NCI-H1436 treated with DMSO at 0.1 percent for 48 hours (cell line): ENCODE measurements at places on chromosomes 1 and 21.

- no peak for DNase-seq
These were observed 38.2 kb downstream of the SLC19A1 start for GRCh38 chr21:45504021-45504515.

DNA sequence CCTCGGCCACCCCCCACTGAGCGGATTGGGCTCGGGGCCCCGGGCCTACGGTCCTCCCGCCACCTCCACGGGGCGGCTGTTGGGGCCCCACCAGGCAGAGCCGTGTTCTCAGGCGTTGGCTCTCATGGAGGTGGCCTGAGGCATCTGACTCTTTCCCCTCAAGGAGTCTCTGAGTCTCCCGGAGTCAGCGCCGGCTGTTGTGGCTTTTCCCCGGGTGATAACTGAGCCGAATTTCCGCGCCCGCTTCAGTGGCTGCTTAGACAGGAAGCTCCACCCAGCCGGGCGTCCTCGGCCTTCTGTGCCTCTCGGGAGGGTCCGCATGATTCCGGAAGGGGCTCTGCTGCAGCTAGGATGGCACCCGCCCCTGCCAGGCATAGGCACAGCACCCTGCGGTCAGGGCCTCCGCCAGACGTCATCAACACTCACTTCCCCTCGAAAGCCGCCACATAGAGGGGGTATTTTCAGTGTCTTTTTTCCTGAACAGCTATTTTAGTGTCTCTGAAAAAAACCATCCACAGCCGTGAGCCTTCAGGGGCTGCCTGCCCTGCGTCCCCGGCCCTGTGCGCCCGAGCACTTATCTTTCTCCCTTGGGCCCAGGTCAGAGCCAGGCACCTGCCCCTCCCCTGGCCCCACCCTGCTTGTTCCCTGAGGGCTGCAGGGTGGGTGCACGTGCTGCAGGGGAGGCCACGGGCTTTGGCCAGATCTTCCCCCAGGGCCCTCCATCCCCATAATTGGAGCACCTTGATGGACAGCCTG is 72.9 kb downstream of the SKI start:
- DNase-seq: no peak

GRCh38 chr1:52348704-52349300 is 17.2 kb downstream of the CC2D1B start:
- no peak for DNase-seq

DNA sequence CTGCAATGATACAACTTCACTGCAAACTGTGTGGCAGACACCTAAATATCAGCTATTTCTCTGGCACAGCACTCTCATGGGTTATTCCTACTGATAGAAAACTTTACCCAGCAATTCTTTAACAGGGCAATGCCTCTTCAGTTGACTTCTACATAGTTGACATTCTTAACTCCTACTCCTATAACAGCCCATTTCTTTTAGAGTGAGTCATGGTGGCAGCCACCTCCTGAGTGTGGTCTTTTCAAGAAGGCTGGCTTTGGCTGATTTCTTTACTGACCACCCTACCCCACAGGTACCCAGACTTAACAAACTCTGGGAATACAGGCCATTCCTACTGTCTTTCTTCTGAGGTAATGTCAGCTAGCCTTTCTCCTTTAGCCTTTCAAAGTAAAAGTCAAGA is 805.8 kb upstream of the ADGRL2 start:
- DNase-seq: no peak

GRCh38 chr1:196376630-196377328 is 231.5 kb downstream of the KCNT2 start:
- DNase-seq: no peak

DNA sequence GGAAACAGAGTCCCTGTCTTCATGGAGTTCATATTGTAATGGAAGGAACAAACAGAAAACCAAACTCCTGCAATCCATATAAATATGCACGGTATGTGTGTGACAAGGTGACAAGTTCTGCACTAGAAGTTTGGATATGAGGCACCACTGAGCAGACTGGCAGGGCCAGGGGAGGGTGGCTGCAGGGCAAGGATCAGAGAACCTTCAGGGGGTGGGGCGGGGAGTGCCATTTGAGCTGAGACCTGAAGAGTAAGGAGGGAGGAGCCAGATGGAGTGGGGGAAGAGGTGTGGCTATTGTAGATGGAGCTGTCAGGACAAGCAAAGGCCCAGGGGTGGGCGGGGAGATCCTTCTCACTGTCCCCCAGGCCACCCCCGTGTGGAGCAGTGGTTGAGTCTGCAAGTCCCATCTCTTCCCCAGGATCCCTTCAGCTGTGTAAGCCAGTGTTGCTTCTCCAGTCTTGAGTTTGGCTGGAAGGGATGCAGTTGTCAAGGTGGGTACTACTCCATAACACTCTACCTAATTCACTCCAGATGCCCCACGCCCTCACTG is 76.4 kb downstream of the ATP5PO start:
- no peak for DNase-seq

DNA sequence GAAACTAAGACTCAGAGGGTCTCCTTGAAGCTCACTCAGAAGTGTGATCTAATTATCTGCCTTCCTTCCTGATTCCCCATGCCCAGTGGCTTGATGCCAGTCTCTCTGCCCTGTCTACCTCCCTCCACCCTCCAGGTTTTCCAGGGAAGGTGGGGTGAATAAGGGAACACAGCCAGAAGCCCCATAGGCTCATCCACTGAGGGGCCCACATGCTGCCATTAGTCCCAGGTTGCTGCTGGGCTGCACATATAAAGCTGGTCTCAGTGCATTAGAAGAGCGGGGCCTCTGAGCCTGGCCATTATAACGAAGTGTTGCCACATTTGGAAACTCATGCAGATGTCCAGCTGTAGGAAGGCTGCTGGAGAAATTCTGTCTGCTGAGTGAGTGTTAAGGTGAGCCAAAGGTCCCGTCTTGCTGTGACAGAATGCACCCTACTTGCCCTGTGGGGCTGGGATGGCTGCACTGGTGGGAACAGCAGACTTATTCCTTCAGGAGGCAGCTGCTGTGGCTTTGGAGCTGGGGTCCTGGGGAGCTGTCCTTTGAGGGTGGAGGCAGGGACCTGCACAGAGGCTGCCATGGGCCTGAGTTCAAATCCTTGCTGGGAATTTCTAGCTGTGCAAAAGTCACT is 2.9 kb downstream of the ADORA1 start:
- no peak for DNase-seq

DNA sequence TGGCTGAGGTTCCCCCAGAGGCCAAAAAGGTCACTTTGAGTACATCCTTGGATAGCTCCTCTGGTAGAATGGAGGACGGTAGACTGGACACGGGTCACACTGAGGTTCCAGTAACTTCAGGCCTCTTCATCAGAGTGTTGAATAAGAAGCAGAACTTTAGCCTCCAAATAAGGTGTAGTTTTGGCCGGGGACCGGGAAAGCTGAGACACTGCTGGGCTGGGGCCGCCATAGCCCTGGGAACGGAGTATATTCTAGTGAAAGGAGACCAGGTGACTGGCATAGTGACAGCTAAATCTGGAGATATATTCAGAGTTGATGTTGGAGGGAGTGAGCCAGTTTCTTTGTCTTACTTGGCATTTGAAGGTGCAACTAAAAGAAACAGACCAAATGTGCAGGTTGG is 84.1 kb downstream of the EVA1C start:
- no peak for DNase-seq

- DNase-seq: no peak
These were observed 12.8 kb downstream of the MED18 start for GRCh38 chr1:28341591-28341990.

- DNase-seq: no peak
These were observed 812 bp upstream of the ARF1 start for GRCh38 chr1:228081578-228082213.

DNA sequence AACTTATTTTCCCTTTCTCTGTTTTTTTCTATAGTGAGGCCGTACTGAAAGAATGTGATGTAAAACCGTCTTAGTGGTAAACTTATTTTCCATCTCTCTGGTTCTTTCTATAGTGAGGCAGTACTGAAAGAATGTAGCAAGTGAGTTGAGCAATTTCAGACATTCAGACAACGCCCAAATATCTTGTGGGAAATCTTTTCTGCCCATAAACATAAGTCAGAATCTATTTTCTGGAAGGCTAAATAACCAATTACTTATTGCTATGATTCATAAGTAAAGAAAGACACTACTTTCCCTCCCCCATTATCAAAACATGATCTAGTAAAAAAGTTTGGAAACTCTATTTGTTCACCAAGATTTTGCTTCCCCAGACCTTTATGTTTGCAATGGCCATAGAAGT is 18.8 kb upstream of the SCCPDH start:
- DNase-seq: no peak

GRCh38 chr1:114023377-114023776 is 44.1 kb downstream of the OLFML3 start:
- no peak for DNase-seq

DNA sequence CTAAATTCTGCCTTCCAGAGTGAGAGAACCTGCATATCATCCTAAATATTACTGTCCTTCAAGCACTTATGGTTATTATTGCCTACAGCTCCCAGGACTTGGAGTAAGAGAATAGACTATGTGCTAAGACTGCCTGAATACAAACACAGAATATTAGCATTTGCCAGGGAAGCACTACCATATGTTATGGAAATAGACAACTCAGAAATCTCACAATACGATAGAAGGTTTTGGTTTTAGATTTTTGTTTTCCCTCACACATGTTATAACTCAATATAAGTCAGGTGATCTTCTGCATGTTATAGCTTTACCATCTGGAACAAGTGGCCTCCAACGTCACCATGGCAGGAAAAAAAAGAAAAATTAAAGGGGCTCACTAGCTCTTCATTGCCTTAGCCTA is 413.9 kb downstream of the LRRIQ3 start:
- no peak for DNase-seq

GRCh38 chr1:20008391-20008841 is 29.0 kb upstream of the PLA2G2A start:
- no peak for DNase-seq

GRCh38 chr21:42878678-42878992 is 704 bp downstream of the WDR4 start:
- no peak for DNase-seq

DNA sequence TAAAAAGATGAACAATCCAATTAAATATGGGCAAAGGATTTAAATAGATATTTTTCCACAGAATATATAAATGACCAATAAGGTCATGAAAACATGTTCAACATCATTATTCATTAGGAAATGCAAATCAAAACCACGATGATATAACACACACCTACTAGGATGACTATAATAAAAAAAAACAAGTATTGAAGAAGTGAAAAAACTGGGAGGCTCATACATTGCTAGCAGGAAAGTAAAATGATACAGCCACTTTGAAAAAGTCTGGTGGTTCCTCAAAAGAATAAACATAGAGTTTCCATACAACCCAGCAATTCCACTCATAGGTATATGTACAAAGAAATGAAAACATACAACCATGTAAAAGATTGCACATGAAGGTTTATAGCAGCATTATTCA is 75.7 kb upstream of the RAB4A start:
- no peak for DNase-seq

DNA sequence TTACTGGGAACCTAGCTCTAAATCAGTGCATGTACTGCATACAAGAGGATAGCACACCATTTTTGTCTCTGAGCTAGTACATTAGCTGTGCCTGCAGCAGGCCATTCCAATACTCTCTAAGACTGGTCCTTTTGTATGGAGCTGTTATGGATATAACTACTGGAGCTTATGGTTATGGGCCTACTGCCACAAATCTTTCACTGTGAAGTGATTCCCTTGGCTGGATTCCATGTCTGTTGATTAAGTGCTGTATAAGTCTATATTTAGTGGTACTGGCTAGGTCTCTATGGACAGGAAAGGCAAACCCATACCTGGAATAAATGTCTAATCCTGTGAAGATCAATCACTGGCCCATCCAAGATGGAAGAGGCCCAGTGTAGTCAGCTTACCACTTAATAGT is 12.0 kb downstream of the ZFYVE9 start:
- no peak for DNase-seq

DNA sequence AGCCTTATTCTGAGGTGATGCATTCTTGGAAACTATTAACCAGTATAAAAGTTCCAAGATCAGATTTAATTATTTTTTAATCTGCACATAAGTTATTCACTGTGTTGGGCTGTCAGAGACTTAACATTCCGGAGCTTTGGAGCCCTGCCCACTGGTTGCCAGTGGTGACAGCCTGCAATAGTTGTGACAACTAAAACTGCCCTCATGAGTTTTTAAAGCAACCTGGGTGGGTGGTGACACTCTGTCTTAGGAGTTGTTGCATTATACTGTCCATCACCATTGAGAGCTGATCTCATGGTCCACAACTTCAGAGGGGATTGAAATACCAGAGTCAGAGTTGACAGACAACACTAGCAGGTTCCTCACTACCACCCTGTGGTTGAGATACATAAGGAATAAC is 653.9 kb upstream of the USP24 start:
- no peak for DNase-seq

- DNase-seq: no peak
These were observed 201.0 kb downstream of the HS2ST1 start for GRCh38 chr1:87115317-87115890.
